Glomerular endothelial cell (primary cell): ENCODE measurements at places on chromosomes 3 and 15. TPM values are rescaled to one million over a fixed set of nuclear protein-coding genes. Genes with fewer than 3 reads are reported as not detected.

DNA sequence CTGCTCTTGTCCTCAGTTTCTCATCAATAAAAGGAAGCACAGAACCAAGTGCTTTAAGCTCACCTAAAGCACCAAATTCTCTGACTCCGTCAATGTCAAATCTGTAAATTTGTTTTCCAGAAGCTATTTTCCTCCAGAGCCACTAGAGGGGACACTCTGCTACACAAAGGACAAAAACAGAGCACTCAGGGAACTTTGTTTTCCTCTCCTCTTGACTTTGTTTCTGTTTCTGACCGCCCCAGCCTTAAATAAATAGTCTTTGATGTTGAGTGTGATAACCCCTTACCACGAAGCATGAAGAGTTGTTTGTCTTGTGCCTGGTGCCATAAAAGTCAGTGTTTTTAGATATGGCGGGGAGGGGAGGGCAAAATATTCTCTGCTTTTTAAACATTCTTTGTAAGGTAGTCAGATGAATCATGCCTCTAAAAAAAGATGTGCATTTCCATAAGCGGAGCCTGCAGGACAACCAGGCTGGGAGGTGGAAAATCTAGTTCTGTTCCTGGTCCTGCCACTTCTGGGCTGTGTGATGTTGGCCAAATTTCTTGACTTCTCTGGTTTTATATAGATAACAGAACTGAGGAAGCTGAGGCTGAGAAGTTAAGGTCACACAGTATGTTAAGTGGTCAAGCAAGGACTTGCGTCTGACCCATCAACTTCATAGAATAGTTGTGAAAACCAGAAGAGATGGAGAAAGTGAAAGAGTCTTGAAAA lies 7.3 kb upstream of the ZBTB38 start:
- DNase-seq = no peak

ATP2B2 gene
- total RNA-seq = not detected in 2 replicates

MYZAP gene
- 3.1 and 23.0 TPM in 2 replicates for total RNA-seq

ISL2 gene
- 0.18 and 0.19 TPM in 2 replicates for total RNA-seq

CCR3 gene
- total RNA-seq = not detected in 2 replicates

GRCh38 chr3:168865022-168865551 lies 769.4 kb upstream of the GOLIM4 start:
- DNase-seq = no peak

DNA sequence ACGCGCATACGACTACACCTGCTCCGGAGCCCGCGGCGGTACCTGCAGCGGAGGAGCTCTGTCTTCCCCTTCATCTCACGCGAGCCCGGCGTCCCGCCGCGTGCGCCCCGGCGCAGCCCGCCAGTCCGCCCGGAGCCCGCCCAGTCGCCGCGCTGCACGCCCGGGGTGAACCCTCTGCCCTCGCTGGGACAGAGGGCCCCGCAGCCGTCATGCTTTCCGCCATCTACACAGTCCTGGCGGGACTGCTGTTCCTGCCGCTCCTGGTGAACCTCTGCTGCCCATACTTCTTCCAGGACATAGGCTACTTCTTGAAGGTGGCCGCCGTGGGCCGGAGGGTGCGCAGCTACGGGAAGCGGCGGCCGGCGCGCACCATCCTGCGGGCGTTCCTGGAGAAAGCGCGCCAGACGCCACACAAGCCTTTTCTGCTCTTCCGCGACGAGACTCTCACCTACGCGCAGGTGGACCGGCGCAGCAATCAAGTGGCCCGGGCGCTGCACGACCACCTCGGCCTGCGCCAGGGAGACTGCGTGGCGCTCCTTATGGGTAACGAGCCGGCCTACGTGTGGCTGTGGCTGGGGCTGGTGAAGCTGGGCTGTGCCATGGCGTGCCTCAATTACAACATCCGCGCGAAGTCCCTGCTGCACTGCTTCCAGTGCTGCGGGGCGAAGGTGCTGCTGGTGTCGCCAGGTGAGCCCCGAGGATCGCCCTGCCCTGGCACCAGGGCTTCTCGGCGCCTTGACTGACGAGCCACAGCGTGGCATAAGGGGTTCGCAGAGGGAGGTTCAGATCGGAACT lies 420 bp downstream of the SLC27A2 start:
- no peak for DNase-seq

EPHA3 gene
- 0.34 and 1.1 TPM in 2 replicates for total RNA-seq

DNA sequence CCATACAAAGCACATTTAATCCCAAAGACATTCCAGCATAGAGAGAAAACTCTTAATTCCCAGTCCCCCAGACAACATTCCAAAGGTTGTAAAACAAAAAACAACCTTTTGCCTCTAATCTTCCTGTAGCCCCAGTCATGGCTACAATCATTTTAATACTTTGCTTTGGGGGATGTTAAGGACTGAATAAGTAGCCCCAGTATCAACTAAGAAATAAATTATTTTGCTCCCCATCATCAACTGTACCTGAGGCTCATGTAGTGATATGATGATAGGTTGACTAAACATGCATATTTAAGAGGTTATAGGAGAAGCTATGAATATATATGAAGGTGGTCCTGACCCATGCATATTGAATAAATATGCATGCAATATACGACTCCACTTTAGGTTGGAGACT lies 40.6 kb downstream of the PRR20G start:
- DNase-seq = no peak

DNA sequence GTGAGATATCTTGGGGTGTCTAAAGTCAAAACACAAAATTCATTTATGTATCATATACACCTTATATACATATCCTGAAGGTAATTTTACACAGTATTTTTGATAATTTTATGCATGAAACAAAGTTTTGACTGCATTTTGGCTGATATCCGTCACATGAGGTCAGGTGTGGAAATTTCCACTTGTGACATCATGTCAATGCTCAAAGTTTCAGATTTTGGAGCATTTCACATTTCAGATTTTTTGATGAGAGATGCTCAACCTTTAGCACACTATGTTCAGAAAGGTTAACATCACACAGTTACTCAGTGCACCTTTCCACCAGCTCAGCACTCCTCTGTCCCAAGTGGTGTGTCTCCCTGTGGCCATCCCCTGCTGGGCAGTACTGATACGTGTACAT lies 37.7 kb upstream of the CPB1 start:
- DNase-seq = no peak

DNA sequence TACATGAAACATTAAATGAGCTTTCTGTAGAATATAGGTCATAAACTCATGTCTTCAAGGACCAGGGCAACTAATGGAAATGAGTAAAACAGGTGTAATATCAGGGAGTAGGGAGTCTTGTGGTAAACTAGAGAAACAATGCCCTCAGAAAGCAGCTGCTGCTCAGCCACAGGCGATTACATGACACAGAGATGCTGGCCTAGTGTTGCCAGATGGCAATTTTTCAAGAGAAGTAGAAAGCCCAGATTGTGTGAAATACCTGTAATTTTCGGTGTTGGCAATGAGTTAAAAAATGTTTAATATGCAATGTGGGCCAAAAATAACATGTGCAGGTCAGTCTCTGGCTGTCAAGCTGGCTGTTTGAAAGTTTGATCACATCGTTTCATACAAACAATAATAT lies 23.4 kb downstream of the NCEH1 start:
- DNase-seq = no peak

- no peak for DNase-seq
These were observed 144.1 kb downstream of the SOX2 start for GRCh38 chr3:181855825-181856224.

- DNase-seq = no peak
These were observed 35.4 kb downstream of the NIPA2 start for GRCh38 chr15:22873841-22874240.

DNA sequence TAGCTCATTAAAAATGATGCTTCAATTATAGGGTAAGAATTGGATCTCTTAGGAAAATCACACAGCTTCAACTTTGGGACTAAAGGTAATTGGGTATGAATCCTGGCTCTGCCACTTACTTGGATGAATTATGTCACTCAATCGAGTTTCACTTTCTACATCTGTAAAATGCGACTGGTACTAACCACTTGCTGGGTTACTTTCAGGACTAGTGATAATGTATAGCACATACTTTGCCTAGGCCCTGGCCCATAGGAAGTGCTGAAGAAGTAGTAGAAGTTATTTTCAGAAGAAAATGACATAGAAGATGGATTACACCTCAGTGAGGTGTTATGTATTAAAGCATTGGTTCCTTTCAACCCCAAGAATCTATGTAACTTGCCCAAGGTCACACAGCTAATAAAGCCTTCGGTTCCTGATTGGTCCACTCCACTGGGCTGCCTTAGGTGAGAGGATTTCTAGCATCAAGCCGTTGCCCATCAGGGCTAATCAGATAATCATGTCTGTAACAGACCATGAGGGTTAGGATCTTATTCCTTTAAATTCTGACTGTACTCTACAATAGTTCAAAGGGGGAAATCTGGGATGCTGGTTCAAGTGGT lies 29.4 kb upstream of the AP4E1 start:
- no peak for DNase-seq

- no peak for DNase-seq
These were observed 25.4 kb upstream of the PSMD6 start for GRCh38 chr3:64048631-64049061.

DNA sequence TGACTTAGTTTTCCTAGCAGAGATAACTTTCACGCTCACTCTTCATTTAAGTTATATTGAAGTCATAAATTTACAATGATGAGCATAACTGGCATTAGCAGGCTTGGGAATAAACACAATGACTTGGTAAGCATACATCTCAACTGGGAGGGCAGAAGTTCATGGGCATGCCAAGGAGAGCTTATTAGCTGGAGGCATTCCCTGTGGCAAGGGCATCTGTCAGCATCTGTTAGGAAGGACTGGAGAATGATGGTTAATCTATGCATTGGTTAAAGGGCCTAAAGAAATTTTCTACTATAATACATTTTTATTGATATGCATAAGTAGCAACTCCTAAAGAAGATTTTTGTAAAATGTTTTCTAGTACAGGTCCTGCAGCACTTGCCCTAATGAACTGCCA lies 52.4 kb downstream of the NEK11 start:
- DNase-seq = no peak

GRCh38 chr3:16343101-16343500 lies 78.1 kb downstream of the OXNAD1 start:
- no peak for DNase-seq

CHRFAM7A gene
- total RNA-seq = 0.44 and 1.1 TPM in 2 replicates

DNA sequence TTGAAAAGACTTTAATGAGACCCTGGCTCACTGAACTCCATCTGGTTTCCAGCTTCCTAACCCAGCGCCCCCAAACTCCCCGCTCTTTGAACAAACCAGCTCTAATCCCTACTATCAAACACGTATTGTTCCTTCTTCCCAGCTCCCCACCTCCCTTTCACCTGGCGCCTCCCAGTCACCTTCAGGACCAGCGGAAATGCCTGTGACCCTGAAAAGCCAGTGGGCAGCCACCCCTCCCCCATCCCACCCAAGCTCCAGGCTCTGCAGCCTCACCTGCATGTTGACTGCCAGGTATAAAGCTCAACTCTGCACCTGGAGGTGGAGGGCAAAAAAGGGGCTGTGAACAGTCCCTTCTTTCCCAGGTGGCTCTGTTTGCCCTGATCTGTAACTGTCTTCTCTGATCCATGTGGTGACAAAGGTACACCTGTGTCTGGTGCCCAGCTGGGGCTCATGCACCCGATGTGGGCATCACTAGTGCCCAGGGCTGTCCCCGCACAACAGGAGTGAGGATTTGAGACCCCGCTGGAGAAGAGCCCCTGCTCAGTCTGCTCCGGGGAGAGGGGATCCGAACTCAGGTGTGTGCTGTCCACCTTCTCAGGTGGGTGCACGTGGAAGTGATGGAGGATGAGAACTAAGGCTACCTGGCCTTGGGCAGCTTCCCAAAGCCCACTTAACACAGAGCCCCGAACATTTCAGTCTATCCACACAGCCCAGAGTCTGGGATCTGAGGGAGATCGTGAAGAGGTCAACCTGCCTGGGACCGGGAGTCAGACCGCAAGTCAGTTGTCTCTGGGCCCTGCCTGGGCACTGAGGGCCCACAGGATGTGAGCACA lies 128.9 kb downstream of the NSMCE3 start:
- DNase-seq = no peak

SPESP1 gene
- 0.92 and 1.5 TPM in 2 replicates for total RNA-seq

GRCh38 chr3:100634493-100635272 lies 25.3 kb downstream of the ADGRG7 start:
- no peak for DNase-seq

MAP2K1 gene
- 52.8 and 78.8 TPM in 2 replicates for total RNA-seq

MORC1 gene
- not detected in 2 replicates for total RNA-seq

GREM1 gene
- 18.3 and 58.2 TPM in 2 replicates for total RNA-seq

DNA sequence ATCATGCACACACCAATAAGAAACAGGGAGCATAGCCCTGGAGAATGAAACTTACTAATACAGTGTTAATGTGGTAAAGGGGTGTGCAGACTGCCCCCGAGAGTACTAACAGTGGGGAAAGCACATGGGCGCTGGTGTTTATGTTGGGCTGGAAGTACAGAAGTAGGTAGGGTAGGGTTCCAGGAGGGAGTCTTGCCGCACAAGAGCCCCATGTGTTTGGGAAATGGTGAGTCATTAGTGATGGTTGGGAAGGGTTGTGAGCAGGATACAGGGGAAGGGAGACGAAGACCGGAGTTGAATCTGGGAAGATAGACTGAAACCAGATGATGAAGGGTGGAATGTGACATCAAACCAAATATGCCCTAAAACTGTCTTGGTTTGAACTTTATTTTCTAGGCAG lies 117.1 kb downstream of the THSD4 start:
- no peak for DNase-seq

DNA sequence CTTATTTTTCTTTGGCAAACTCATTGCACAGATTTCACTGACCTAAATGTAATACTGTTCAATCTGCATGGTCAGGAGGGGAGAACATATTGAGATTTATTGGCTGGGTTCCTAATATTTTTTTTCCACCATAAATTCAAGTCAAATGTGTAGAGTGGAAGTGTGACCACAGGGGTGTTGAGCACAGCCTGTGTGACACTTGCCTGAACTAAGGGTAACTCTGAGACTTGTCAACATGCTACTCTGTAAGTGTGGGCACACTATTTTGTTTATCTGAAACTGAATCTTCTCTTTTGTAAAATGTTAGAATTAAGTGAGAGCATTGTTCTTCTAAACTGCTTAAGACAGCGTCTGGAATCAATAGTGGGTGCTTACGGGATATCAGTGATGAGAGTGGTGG lies 516.2 kb downstream of the GRM7 start:
- DNase-seq = no peak

- DNase-seq = no peak
These were observed 144.3 kb downstream of the EEFSEC start for GRCh38 chr3:128297401-128298138.

TPRG1 gene
- total RNA-seq = 0.53 TPM in 1 of 2 replicates, not detected in the other

CCDC66 gene
- total RNA-seq = 4.3 and 20.1 TPM in 2 replicates

DNA sequence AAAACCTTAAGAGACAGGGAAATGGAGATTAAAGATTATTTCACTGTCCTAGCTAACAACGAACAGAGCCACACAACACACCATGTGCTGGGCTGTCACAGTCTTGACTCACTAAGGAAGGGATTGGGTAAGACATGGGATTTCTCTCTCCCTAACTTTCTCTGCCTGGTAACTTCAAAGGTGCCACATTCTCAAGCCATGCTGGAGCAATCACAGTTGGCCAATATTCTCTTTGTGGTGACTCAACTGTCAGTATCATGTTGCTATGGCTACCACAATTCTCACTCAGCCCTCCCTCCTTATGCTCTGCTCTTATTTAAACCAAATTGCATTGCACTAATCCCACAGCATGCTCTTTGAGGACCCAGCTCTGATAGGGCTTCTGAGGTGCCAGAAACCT lies 74.0 kb downstream of the OXNAD1 start:
- no peak for DNase-seq

- no peak for DNase-seq
These were observed at the start of gene ZBTB47 for GRCh38 chr3:42653560-42654330. Gene ZBTB47 (plus strand): TSS chr3:42653697. CDS start chr3:42658356, 4,659 bp downstream.

GRCh38 chr15:57640930-57641682 lies 49.4 kb downstream of the MYZAP start:
- DNase-seq = no peak

PLS1 gene
- 0.82 and 2.9 TPM in 2 replicates for total RNA-seq

GRCh38 chr3:120092474-120092873 lies 1.8 kb downstream of the GSK3B start:
- no peak for DNase-seq
